ENCODE measurements at places on chromosomes 12 and 14. TPM values are rescaled to one million over a fixed set of nuclear protein-coding genes. Genes with fewer than 3 reads are reported as not detected.

- no peak for DNase-seq
- no peaks in the 10 kb centered on the region for H3K36me3 ChIP-seq
- no peaks in the 10 kb centered on the region for H3K27me3 ChIP-seq
- no peaks in the 10 kb centered on the region for H3K4me1 ChIP-seq
- H3K4me3 ChIP-seq = no peak overlapping the region
- H3K27ac ChIP-seq = no peak overlapping the region
Observed at GRCh38 chr14:91681893-91682563, 49.9 kb downstream of the CATSPERB start.

- H3K36me3 ChIP-seq = peaks cover 14% of the 10 kb centered on the region
- no peaks in the 10 kb centered on the region for H3K4me1 ChIP-seq
- no peak for DNase-seq
- no peak overlapping the region for H3K4me3 ChIP-seq
- H3K27ac ChIP-seq = no peak overlapping the region
Observed at GRCh38 chr14:77507762-77508161, 9.1 kb upstream of the ISM2 start.

DNA sequence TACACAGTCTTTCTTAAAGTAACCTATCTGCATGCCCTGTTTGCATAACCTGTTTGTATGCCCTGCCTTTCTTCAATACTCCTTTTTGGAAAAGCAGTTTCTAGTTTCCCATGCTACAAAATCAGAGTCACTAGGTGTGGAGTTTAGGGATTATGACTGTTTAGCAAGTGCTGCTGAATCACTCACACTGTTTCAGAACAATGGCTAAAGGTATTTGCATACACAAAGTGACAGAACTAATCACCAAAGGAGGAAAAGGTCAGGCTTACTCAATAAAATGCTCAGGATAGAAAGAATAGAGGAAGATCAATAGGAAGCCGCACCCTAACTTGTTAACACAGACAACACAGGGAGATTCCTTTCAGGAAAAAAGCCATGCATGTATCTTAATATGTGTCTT, 19.4 kb downstream of the EGLN3 start:
- no peak for DNase-seq
- peaks cover 41% of the 10 kb centered on the region for H3K4me1 ChIP-seq
- peaks cover 3% of the 10 kb centered on the region for H3K36me3 ChIP-seq
- H3K27me3 ChIP-seq = no peaks in the 10 kb centered on the region

- peak overlapping the region; percentile 87 for H3K27ac ChIP-seq
- DNase-seq = no peak
- H3K4me3 ChIP-seq = peak overlapping the region; percentile 59
- H3K27me3 ChIP-seq = no peaks in the 10 kb centered on the region
Observed at GRCh38 chr12:14883686-14884085, 2.0 kb downstream of the MGP start.

GRCh38 chr12:112357214-112357613, 25.0 kb downstream of the HECTD4 start:
- peaks cover 9% of the 10 kb centered on the region for H3K4me1 ChIP-seq
- H3K27ac ChIP-seq = no peak overlapping the region
- no peaks in the 10 kb centered on the region for H3K27me3 ChIP-seq
- no peaks in the 10 kb centered on the region for H3K36me3 ChIP-seq
- DNase-seq = no peak

GRCh38 chr12:53358836-53359419, 21.0 kb upstream of the SP1 start:
- H3K4me1 ChIP-seq = no peaks in the 10 kb centered on the region
- H3K36me3 ChIP-seq = no peaks in the 10 kb centered on the region
- H3K27ac ChIP-seq = no peak overlapping the region
- H3K27me3 ChIP-seq = no peaks in the 10 kb centered on the region

DNA sequence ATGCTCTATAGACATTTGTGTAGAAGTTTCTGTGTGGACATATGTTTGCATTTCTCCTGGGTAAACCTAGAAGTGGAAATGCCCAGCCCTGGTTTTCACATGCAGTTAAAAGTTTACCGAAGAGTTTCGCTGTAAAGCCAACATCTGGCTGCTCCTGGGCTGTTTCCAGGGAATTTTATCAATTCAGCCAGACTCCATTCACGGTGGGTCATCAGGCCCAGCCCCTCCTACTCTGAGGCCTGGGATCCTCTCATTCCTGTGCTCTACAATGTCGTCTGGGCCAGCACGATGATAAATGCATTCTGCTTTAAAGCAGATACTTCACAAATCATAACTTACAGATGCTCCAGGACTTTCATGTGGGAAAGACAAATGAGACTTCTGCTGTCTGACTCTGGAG, 7.1 kb downstream of the NUAK1 start:
- H3K27me3 ChIP-seq = no peaks in the 10 kb centered on the region
- H3K4me1 ChIP-seq = peaks cover 75% of the 10 kb centered on the region
- H3K27ac ChIP-seq = peak overlapping the region; percentile 15
- H3K4me3 ChIP-seq = no peak overlapping the region
- no peaks in the 10 kb centered on the region for H3K36me3 ChIP-seq

DNA sequence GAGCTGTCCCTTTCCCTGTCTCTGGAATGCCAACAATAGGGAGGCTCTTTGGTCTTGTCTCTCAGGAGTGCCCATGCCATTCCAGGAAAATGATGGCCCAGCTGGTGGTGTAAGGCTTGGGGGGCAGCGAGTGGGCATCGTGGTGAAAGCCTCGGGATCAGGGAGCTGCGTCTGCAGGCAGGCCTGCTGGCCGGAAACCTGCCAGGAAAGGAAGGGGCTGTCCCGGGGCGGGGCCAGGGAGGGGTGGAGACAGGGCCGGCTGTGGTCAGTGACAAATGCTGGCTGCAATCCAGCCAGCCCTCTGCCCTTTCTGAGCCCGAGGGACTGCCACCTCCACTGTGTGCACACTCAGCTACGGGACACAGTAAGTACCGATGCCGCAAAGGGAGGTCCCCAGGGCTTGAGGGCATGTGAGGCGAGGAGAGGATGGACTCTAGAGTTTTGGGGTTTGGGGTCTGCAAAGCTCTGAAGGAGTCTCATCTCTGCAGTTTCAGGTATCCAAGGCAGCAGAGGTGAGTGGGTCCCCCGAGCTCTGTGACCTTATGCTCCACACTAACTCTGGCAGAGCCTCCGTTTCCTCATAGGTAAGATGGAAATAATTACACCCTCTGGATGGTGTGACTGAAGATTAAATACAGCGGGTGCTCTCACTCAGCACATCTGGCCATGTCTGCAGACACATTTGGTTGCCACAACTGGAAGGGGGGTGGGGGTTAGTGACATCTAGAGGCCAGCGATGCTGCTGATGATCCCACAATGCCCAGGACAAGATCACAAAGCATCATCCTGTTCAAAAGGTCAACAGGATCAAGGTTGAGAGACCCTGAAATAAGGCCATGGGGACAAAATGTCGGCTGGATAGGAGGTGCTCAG, at the start of gene SERPINA5:
TSS of gene SERPINA5 (plus strand) at position 300 of the 873 bp plus-strand sequence. CDS start 5,937 bp downstream, outside the sequence.
- peak within 1 kb of the TSS; percentile 8 for H3K4me3 ChIP-seq
- H3K36me3 ChIP-seq = no peaks in the 10 kb centered on the region
- DNase-seq = no peak
- peaks cover 21% of the 10 kb centered on the region for H3K4me1 ChIP-seq
- peak within 1 kb of the TSS; percentile 45 for H3K27ac ChIP-seq

DNA sequence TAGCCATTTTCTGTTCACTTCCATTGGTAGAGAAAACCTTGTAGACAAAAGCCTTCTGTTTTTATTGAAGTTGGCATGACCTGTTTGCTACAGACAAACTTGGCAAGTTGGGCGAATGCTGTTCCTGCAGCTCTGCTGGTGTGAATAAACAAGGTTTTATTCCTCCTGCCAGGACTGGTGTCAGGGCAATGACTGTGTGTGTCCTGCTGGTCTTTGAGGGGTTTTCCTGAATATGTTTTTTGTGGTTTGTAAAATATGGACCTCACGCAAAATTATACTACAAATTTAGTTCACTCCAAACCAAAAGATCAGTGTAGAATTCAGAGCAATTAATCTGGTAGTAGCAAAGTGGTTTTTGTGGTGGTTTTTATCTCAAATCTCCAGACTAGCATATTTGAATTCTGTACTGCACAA, 140.8 kb downstream of the ERC1 start:
- H3K4me1 ChIP-seq = no peaks in the 10 kb centered on the region
- no peak for DNase-seq
- no peaks in the 10 kb centered on the region for H3K27me3 ChIP-seq
- H3K36me3 ChIP-seq = no peaks in the 10 kb centered on the region
- no peak overlapping the region for H3K4me3 ChIP-seq

DNA sequence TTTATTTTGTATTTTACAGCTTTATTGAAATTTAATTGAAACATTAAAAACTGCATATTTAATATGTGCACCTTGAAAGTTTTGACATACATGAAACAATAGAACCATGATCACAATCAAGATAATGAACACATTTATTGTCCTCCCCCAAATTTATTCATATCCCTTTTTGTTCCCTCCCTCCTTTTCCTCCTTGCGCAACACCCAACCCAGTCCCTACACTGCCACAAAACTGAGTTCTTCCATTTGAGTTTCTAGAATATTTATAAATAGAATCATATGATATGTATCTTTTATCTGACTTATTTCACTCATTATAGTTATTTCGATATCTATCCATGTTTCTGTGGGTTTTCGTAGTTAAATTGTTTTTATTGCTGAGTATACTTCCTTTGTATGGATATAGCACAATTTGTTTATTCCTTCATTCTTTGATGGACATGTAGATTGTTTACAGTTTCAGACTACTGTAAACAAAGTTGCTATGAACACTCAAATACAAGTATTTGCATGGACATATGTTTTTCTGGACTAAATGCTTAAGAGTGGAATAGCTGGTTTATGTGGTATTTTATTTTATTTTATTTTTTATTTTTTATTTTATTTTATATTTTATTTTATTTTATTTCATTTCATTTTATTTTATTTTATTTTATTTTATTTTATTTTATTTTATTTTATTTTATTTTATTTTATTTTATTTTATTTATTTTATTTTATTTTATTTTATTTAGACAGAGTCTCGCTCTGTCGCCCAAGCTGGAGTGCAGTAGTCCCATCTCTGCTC, 359.1 kb downstream of the SLC6A15 start:
- no peaks in the 10 kb centered on the region for H3K27me3 ChIP-seq
- no peaks in the 10 kb centered on the region for H3K36me3 ChIP-seq
- H3K27ac ChIP-seq = no peak overlapping the region

The ARHGAP9 gene
- total RNA-seq = 6.0 TPM

The TAS2R8 gene
- not detected for total RNA-seq

DNA sequence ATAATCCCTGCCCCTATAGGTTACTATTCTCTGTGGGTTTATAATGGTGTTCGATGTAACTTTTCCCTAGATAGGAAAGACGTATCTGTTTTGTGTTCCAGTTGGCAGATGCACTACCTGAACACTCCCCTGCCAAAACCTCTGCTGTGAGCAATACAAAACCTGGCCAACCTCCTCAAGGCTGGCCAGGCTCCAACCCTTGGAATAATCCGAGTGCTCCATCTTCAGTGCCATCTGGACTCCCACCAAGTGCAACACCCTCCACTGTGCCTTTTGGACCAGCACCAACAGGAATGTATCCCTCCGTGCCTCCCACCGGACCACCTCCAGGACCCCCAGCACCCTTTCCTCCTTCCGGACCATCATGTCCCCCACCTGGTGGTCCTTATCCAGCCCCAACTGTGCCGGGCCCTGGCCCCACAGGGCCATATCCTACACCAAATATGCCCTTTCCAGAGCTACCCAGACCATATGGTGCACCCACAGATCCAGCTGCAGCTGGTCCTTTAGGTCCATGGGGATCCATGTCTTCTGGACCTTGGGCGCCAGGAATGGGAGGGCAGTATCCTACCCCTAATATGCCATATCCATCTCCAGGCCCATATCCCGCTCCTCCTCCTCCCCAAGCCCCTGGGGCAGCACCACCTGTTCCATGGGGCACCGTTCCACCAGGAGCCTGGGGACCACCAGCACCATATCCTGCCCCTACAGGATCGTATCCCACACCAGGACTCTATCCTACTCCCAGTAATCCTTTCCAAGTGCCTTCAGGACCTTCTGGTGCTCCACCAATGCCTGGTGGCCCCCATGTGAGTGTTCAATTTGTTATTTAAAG, 11.3 kb downstream of the MAPK1IP1L start:
- peak overlapping the region; percentile 68 for H3K27ac ChIP-seq
- H3K4me3 ChIP-seq = no peak overlapping the region
- peaks cover 43% of the 10 kb centered on the region for H3K36me3 ChIP-seq

The CACNB3 gene
- 41.0 TPM for total RNA-seq

DNA sequence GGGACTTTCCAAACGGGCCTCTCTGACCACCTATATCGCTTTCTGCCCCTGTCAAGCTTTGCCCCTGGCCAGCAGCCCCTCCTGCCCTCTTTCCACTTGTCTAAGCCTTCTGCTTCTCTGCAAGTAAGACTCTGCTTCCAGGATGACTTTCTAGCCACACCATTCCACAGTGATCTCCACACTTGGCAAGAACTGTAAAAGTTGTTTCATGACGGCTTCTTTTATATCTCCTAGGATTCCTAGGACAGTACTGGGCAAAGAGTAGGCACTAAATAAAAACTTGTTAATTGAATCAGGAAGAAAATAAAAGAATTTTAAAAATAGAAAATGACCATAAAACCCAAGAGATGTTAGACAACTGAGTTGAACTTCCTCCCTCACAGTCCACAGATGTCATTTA, 1.8 kb upstream of the PTPN21 start:
- DNase-seq = no peak
- no peaks in the 10 kb centered on the region for H3K36me3 ChIP-seq
- H3K4me3 ChIP-seq = no peak overlapping the region

DNA sequence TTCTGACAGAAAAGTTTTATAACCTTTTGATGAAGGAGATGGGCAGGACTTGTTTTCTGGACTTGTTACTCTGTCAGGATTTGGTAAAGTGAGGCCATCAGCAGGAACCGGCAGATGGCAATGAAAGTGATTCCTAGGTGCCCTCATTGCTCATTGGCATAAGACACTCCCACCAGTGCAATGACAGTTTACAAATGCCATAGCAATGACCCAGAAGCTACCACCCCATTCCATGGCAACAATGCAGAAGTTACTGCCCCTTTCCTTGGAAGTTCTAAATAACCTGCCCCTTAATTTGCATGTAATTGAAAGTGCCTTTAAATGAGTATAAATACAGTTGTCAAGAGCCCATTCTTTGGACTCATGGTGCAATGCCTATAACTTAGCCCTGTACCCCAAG, 222.6 kb downstream of the CEP128 start:
- H3K4me1 ChIP-seq = peaks cover 3% of the 10 kb centered on the region
- no peak overlapping the region for H3K27ac ChIP-seq
- H3K4me3 ChIP-seq = no peak overlapping the region
- H3K36me3 ChIP-seq = no peaks in the 10 kb centered on the region

DNA sequence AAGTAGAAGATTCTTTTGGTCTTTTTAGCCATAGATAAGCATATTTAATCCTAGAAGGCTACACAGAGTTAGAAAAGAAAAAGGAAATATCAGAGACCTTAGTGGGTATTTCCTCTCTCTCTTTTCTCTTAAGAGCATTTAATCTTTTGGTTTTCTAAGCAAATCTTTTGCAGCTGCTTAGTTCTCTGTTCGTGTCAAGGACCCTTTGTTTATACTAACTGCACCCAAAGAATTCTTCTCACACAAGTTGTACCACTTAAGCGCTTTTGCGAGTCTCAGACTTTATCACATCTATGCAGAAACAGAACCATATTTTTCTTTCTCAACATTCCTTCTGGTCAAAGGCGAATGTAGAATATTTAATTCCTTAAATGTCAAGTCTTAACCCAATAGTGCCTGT, 17.9 kb upstream of the NID2 start:
- DNase-seq = no peak
- no peak overlapping the region for H3K27ac ChIP-seq
- H3K4me1 ChIP-seq = peaks cover 11% of the 10 kb centered on the region
- no peaks in the 10 kb centered on the region for H3K27me3 ChIP-seq
- H3K36me3 ChIP-seq = no peaks in the 10 kb centered on the region
- H3K4me3 ChIP-seq = no peak overlapping the region
